NCI-H1930 (cell line): ENCODE measurements at places on chromosomes 2 and 18.

DNA sequence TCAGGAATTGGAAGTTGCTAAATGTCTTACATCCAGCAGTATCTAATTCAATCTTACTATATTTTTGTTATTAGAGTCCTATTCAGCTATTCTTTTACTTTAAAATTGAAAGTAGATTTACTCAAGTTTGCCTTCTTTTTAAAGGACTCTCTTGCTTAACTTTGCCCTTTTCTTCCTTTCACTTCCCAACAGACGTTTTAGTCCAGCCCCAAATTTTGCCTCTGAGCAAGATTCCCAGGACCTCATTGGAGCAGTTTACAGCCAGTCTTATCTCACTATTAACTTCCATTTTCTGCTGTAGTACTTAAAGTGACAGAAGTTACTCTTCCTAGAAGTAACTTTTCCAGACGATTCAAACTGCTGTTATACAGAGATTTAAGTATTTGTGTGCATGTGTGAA, 1.7 kb upstream of the PRKD3 start:
- no peak for DNase-seq

GRCh38 chr18:12651651-12652050, 6.3 kb downstream of the SPIRE1 start:
- no peak for DNase-seq

DNA sequence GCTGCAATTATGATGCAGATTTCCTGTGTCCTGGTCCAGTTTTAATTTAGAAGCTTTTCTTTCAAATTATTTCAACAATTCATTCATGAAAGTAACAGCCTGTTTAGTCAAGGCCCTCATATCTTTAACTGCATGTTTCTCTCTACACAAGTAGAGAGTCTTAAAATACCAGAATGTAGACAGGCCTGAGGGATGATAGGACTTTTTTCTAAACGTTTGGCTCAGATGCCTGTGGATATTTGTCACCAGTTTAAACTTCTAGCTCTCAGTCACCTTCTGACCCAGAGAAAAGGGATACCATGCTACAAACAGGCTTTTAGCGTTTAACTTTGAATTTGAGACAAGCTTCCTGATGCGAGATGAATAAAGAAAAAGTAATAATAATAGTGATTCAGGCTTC, 15.7 kb downstream of the COL5A2 start:
- DNase-seq: no peak

GRCh38 chr18:2821695-2822094, 25.1 kb upstream of the EMILIN2 start:
- DNase-seq: no peak

DNA sequence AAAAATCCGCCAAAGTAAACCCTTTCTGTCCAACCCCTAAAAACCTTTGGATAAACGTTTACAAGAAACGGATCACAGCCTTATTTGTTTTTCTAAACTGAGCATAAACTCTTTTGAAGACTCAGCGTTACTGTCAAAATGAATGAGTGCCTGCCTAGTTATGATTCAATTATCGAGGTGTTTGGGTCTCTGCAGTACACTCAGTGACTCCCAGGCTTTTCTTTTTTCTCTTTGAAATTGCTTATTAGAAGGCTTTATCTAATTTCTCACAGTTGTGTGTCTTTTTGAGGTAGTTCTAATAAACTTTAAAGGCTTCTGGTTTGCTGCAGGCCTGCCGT, 663 bp downstream of the RHBDD1 start:
- no peak for DNase-seq

DNA sequence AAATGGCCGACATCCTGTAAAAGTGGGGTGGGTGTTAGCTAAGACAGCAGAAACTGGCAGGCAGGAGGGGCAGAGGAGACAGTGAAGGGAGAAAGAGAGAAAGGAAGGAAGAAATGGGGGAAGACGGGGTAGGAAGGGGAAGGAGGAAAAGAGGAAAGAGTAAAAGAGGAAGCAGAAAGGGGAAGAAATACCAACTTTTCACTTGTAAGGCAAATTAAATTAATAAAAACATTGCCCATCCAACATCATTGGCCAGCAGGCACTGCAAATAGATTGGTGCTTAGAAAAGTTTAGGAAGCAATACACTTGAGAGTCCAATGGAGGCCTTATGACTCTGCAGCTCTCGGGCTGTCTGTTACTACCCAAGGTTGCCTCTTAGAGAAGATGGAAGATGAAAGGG, 116.7 kb downstream of the TNS1 start:
- DNase-seq: no peak

DNA sequence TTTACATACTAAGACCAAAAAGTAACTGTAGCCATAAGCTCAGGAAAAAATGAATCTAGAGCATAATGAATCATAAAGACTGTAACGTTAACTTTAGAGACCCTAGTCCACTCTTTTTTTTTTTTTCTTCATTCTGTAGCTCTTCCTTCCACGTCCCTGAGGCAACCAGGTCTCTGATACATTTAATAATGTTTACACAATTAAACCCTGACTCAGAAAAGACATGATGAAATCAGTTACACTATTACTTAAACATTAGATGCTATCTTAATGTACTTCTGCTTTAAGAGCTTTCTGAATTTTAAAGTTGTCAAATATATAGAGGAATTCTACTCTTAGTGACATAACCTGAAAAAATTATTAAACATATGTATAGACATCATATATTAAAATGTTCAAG, 1121.5 kb upstream of the DDX18 start:
- peak; percentile 11 for DNase-seq

DNA sequence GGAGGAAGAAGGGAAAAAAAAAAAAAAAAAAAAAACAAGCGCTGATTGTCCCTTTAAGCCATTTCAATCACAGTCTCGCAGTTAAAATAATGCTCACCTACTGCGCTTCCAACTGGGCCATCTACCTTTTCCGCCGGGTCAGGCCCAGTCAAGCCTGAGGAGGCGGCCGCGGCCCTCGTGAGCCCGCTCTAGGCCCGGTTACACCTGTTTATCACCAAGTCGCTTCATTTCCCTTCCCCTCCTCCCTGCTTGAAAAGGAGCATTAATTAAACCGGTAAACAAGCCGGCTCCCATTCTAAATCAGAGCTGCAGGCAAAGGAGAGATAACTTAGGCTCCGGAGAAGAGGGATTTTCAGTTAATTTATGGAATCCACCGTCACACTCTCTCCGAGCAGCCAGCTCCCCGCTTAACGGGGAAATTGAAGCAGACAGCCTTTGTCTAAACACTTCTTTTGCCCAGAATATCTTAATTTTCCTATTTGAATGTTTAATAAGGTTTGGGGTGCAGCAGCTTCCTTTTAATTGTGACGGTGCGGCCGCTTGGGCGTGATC, 140.1 kb upstream of the SIX3 start:
- no peak for DNase-seq

- no peak for DNase-seq
Observed at GRCh38 chr2:196335221-196335634, 163.8 kb upstream of the STK17B start.

DNA sequence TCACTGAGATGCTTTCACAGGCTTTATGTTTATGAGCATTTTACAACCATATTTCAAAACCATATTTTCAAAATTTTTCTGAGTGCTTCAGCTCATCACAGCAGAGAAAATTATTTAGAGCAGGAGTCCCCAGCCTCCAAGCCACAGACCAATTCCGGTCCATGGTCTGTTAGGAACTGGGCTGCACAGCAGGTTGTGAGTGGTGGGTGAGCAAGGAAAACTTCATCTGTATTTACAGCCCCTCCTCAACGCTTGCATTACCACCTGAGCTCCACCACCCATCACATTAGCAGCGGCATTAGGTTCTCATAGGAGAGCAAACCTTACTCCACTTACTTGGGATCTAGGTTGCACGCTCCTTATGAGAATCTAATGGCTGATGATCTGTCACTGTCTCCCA, 165.6 kb downstream of the SEPTIN10 start:
- DNase-seq: no peak

DNA sequence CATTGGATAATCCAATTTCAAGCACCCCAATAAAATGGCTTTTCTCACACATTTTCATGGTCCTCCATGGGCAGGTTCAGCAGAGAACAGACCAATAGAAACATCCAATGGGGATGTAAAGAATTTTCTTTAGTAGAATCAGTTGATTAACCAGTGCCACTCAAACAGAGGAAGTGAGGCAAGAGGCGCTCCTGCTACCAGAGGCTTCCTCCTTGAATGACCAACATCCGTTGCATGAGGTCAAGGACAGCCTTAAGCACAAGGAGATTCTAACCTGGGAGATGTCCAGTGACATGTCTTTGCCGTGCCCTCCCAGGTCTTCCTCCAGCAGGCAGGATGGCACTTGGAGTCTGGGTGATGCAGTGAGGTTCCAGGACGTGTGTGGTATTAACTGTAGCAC, 146.6 kb downstream of the PIEZO2 start:
- no peak for DNase-seq

GRCh38 chr18:5747678-5748077, 147.6 kb downstream of the TMEM200C start:
- DNase-seq: peak; percentile 12

GRCh38 chr2:190582736-190583506, 48.4 kb upstream of the NEMP2 start:
- DNase-seq: no peak

DNA sequence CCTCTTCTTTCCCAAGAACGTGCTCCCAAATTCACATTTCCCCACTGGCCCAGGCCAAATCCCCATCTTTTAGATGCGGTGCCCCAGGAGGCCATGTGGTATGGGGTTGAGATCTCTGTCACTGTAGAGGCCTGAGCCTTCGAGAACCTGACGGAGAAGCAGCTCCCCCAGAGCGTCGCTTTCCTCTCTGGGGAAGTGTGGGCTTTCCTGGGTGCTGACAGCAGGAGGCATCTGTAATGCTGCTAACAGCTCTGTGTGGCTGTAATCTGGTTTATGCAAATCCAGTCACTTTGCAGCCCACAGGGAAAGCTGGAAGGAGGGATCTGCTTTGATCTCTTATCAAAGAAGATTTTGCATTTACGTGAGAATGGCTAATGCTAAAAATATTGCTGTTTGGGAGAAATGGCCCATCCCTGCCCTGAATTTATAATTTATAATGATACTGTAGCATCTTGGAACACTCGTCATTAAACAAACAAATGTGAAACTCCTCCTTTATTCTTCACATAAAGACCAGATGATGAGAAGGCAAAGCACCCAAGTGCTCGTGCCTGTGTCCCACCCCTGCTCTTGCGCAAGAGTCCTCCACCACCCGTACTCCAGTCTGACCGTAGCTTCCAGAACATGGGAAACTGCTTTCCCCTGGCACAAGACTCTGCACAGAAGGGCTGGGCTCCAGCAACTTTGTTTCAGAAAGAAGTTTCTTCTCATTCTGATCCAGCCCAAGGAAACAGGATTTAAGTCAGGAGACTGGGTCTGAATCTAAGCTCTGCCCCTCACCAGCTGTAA, 109.9 kb upstream of the EPC2 start:
- no peak for DNase-seq

- DNase-seq: no peak
Observed at GRCh38 chr18:7068871-7069590, 48.6 kb downstream of the LAMA1 start.

DNA sequence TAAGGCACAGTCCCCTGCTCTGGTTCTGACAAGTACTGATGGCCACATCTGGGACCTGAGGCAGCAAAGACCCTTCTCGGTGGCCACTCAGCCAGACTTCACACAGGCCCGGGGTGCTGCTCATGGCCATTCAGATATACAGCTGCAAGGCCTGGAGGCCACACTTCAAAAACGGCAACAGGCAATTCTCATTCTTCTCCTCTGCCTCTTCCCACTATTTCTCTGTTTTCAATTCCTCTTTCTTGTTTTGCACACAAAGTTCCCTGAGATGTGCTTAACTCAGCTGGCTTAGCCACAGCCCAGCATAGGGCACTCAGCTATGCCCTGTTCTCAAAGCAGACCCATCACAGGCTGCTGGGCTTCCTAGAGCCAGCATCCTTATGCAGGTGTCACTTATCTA, 29.9 kb downstream of the PTPN18 start:
- DNase-seq: no peak

DNA sequence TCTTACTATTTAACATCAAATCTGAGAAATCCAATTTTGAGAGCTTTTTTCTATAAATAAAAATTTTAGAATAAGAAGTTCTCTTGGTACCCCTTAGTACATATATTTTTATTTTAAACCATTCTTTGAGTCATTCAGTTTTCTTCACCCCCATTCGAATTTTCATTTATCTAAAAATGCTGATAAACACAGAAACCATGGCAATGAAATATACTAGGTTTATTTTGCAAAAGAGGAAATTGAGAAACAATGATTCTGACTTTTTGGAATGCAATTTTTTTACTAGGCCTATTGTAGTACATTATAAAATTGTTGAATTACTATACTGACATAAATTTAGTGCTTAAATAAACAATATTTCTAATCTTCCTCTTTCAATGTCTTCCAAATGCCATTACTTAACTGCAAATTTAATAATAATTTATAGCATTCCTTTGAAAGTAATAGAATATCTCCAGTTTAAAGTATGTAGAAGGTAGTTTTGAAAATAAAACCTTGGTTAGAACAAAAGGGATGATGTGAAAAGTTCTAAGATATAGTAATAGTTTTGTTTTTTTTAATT, 46.3 kb downstream of the TANK start:
- no peak for DNase-seq

DNA sequence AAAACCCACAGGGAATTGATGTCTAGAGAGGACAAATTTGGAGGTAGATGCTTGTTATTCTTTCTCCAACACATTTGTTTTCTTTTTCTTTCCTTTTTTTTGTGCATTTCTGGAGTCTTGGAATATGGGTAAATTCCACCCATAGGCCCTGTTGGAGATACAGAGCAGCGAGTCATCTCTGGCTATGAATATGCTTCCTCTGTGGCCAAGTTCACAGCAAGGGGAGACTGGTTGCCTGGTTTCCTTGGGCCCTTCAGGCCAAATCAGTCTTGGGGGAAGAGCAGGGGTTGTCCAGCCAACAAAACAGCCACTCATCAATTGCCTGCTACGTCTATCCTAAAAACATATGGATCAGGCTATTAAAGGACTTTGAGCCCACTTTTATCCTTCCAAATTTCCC, 27.5 kb downstream of the SP100 start:
- no peak for DNase-seq

- no peak for DNase-seq
Observed at GRCh38 chr2:144010096-144010836, 509.7 kb downstream of the ZEB2 start.

- DNase-seq: no peak
Observed at GRCh38 chr2:218851286-218851685, 8.3 kb upstream of the WNT6 start.

DNA sequence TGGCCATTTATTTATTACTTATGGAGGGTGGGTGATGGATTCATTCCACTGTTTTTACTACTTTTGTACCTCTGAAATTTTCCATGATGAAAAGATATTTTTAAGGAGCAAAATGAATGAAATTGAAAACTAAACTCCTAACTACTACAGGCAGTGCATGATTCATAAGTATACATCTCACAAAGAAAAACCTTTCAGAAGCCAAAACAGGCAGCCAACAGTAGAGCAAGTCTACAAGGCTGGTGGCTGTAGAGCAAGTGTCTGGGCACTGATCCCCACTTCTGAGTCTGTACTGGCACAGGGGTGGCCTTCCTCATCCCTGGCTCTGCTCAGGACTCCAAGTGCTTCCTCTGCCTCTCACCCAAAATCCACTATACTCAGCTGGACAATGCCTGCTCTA, 8.2 kb upstream of the RMP24 start:
- DNase-seq: no peak

GRCh38 chr2:128359841-128360240, 41.2 kb upstream of the HS6ST1 start:
- DNase-seq: no peak
